Aorta (tissue), 5 donors: ENCODE measurements at places on chromosomes 2 and 18. TPM values are rescaled to one million over a fixed set of nuclear protein-coding genes. Genes with fewer than 3 reads are reported as not detected.

Gene RAD51AP2
- total RNA-seq = not detected

Gene DPP10
- total RNA-seq = not detected

Gene RPS27A
- total RNA-seq = 754 TPM

Gene TEX44
- total RNA-seq = not detected

Gene EGR4
- total RNA-seq = not detected

DNA sequence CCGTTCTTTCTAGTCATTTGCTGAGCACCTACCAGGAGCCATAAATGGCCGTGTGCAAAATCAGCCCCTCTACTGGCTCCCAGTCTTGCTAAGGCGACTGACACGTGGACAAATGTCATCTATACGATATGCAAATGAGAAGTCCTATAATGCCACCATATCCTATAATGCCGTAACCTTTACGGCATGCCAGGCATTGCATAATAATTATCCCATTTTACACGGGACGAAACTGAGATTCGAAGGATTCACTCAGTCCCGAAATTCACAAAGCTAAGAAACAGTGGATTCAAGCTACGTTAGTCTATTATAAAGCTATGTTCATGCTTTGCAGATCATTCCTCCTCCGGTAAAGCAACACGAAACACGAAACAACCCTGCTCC is 34.1 kb upstream of the RNF149 start:
- no peak for DNase-seq
- H3K4me3 ChIP-seq = no peak overlapping the region
- no peaks in the 10 kb centered on the region for H3K4me1 ChIP-seq
- H3K27me3 ChIP-seq = no peaks in the 10 kb centered on the region

- peak overlapping the region; percentile 52 for H3K4me3 ChIP-seq
- no peaks in the 10 kb centered on the region for H3K27me3 ChIP-seq
- no peaks in the 10 kb centered on the region for H3K4me1 ChIP-seq
- H3K27ac ChIP-seq = no peak overlapping the region
- no peak for DNase-seq
Measured at GRCh38 chr2:10720947-10721395, 459 bp upstream of the ATP6V1C2 start.

DNA sequence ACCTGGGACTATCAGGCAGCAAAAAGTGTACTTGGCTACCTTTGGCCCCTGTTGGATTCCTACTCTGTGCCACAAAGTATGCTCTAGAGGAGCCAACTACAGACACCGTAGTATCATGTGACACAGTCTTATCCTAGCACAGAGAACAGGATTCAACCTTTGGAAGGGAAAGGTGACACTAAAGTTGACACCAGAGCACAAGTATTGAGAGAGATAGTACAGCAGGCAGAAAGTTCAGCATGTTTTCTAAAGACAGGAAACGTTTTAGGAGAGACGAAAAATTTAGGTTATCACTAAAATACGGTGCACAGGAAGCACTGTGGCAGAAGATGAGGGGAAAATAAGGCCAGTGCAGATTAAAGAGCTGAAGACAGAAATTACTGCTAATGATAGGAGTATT is 18.6 kb downstream of the SMAD2 start:
- peaks cover 9% of the 10 kb centered on the region for H3K4me1 ChIP-seq
- H3K27ac ChIP-seq = no peak overlapping the region
- no peaks in the 10 kb centered on the region for H3K36me3 ChIP-seq
- DNase-seq = no peak

- DNase-seq = no peak
- no peaks in the 10 kb centered on the region for H3K27me3 ChIP-seq
- no peaks in the 10 kb centered on the region for H3K36me3 ChIP-seq
- no peaks in the 10 kb centered on the region for H3K4me1 ChIP-seq
- H3K27ac ChIP-seq = no peak overlapping the region
- no peak overlapping the region for H3K4me3 ChIP-seq
Measured at GRCh38 chr18:61669320-61669719, 223.5 kb downstream of the RNF152 start.

DNA sequence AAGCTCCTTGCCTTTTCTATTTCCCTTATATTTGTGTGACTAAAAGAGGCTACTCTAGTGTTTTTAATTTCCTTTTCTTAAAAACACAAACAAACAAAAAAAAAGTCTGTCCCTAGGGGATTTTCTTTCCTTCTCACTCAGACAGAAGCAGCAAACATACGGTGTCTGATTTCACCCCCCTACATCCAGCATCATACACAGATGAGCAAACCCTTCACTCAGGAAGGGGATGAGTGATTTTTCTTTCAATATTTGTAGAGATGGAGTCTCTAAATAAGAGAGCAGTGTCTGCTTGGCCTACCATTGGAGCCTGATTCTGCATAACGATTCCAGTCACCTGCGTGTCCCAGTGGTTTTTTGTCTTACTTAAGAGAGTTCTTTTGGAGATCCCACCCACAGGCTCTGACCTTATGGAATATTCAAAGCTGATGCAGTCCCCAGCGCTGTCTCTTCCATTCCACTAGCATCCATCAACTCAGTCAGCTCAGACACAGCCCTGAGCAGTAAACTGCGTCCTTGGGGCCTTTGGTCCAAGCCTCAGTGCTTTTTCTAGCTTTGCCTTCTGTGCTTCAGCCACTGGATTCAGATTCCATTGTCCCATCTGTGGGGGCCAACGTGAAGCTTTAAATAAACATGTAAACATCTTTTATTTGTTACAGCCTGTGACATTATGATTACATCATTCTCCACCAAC is 52.6 kb upstream of the TPO start:
- H3K27me3 ChIP-seq = no peaks in the 10 kb centered on the region
- H3K36me3 ChIP-seq = no peaks in the 10 kb centered on the region
- H3K4me3 ChIP-seq = no peak overlapping the region
- DNase-seq = no peak
